ENCODE measurements at places on chromosomes 2 and 18.

GRCh38 chr2:121342751-121343150 lies 57.7 kb upstream of the TFCP2L1 start:
- no peak for DNase-seq

DNA sequence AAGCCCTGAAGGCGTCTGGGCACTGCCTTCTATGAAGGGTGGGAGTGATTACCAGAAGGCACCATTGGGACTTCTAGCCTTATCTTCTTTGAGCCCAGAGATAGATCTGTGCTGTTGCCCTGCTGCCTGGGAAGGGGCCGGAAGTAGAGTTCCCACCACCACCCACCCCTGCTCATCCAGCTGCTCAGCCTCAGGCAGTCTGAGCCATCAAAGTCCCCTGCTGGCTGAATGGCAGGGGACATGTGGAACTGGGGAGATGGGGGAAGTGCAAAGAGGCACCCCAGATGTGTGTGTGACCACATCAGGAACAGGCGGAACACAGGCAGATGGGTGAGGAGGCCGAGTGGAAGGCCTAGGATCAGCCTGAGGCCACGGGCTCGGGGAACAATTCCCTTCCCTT lies 3.3 kb upstream of the WNT10A start:
- no peak for DNase-seq

- no peak for DNase-seq
Measured at GRCh38 chr2:236545814-236546480, 23.7 kb upstream of the ACKR3 start.

DNA sequence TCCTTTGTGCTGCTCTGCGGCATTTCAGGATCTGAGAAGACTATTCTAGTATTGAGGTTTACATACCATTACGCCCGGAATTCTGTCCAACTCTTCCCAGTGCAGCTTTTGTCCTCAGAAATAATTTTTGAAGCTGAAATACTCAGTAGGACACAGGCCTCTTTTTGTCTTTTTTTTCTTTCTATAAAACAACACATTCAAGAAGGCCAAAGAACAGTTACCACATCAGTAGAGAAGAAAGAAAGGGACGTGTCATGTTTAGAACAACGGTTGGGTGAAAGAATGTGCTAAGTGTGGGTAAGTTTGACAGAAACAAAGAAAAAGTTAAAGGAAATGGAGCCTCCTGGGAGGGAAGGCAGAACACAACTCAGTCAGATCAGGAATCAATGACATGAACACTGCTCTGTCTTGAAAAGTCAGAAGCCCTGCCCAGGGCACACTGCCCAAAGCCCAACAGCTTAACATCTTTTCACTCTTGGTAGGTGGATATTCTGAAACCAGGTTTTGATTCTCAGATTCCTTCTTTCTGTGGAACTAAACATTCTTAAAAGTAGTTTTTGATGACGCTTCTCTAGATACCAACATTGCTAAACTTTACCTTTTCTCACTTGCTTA lies 198.6 kb upstream of the CWC22 start:
- no peak for DNase-seq

- DNase-seq, result no peak
Measured at GRCh38 chr2:26345283-26345544, 729 bp upstream of the SELENOI start.

Data from stimulated activated CD8-positive, alpha-beta memory T cell treated with anti-CD3 and anti-CD28 coated beads, Interleukin-15, amount 100 ng/mL, for 24 hours (primary cell).